ENCODE measurements at places on chromosomes 4 and X.
A peak's percentile ranks its signal among the peaks of the same experiment; 100 is the strongest.

DNA sequence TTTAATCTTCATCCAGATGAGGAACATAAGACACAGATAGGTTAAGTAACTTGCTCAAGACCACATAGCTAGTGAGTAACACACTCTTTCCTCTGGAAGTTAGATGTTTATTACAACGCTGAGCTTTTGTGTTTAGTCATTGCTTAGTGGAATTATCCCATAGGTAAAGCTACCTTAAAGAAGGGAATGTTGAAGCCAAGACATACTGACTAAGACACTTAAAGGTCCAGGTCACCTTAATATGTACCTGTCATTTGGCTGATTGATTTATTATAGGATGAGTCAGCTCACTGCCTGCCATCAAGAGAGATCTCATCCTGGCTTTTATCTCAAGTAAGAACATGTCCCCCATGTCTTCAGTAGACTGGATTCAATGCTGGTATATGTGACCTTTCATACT lies 53.4 kb downstream of the KDR start:
- DNase-seq = no peak

DNA sequence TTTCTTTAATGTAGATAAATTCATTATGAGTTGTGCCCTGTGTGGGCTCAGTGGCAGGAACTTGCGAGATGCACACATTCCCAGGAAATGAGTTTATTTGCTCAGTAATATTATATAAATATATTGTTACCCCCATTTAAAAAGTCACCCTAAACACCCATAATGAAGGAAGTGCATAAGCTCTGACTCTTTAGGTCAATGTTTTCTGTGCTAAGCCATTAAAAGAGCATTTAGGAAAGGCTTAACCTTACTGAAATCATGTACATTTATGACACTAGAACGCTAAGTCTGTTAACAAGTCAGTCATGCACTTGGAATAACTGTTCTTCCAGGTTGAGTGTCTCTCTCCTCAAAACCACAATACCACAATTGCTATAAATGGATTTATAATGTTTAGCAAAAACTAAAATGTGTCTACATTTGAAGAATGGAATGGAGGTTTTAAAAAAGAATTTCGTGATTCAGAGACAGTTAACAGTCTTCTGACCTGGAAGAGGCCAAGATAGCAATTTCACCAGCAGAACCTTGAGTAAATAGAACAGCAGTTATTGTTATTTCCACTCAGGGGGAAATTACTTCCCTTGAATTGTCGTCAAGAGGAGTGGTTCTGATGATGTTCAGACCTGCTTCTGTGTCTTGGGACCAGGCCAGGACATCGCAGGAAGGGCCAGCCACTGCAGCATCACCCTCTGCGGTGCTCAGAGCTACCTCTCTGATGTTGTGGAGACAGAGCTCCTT lies 91.1 kb upstream of the VEGFC start:
- no peak for DNase-seq

- no peak for DNase-seq
Observed at GRCh38 chr4:8817096-8817812, 54.4 kb downstream of the HMX1 start.

DNA sequence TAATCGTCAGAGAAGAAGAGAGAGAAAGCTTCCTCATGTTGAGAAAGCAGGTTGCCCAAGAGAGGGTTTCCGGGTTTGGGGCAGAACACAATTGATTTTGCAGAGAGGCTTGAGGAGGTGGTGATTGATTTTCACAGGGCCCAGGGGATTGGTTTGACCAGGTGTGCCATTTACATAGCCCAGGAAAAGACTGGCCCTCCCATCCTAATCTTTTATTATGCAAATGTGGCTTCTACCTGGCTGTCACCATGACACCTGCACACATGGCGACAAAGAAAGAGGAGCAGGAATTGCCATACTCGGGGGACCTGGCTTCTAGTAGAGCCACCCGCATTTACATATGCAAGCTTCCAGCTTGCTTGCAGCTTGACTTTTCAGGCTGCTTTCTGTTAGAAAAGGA lies 405.3 kb downstream of the PPP4R3C start:
- no peak for DNase-seq

GRCh38 chrX:964831-965416 lies 247.5 kb downstream of the CRLF2 start:
- no peak for DNase-seq

DNA sequence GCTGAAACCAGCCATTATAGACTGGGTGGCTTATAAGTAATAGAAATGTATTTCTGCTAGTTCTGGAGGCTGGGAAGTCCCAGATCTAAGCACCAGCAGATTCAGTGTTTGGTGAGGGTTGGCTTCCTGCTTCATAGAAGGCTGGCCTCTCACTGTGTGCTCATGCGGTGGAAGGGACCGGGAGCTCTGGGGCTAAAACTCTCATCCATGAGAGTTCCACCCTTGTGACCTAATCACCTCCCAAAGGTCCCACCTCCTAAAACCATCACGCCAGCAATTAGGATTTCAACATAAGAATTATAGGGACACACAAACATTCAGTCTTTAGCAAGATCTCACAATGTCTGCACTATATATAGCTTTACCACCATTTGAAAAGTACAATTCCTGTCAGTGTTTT lies 215.2 kb downstream of the CBR4 start:
- no peak for DNase-seq

DNA sequence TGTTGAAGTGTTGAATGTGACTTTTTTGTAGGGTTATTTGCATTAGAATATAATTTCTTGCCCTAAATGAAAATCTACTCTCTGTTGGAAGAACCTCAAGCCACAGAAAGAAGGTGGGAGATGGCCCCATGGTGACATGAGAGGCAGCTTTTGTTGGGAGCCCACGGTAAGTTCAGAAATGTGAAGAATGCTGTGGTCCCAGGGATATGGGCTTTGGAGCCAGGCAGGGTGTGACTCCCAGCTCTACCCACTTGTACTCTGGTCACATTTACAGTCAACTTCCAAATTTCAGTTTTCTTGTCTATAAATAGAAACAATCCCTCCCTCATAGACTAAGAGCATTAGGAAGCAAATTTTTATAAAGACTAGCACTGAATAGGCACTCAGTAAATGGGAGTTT lies 177.8 kb downstream of the RAB28 start:
- DNase-seq = no peak

DNA sequence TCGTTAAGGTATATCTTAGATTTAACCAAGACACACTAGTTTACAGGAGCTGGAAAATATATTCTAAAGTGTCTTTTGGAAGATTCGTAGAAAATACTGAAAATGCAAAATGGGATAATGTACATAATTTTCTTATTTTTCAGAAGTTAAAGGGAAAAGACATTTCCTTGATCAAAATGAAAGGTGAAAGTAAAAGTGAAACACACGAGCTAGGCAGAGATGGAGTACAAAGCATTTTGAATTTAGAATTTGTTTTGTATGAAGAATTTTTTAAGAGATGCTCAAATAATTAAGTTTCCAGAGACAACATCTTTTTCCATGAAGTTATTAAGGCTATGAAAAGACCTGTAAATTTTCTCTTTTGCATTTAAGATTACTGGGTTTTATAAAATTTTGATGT lies 2192.6 kb upstream of the AGA start:
- no peak for DNase-seq

DNA sequence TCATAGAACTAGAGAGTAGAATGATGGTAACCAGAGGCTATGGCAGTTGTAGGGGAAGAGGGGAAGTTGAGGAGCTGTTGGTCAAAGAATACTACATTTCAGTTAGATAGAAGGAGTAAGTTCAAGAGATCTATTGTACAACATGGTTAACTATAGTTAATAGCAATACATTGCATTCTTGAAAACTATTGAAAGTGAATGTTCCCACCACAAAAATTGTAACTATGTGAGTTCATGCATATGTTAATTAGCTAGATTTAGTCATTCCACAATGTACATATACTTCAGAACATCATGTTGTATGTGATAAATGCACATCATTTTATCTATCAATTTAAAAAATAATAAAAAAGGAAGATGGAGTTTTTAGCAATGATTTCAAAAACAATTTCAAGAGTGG lies 125.3 kb upstream of the IL15 start:
- no peak for DNase-seq

DNA sequence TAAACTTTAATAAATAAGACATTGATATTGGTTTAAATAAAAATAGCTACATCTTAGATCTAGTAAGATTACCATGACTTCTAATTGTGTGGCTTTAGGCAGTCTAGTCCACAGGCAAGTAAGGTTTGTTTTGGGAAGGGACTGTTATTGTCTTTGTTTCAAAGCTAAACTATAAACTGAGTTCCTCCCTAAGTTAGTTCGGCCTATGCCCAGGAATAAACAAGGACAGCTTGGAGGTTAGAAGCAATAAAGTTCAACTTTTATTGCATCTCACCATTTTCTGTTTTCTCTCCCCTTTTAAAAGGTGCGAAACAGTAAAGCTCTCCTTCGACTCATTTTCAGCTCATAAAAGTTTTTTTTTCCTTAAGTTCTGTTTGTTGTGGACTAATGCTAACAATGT lies 70.4 kb upstream of the S100G start:
- DNase-seq = no peak

GRCh38 chrX:153517423-153517822 lies at the start of gene ATP2B3:
ATP2B3 (plus strand) TSS chrX:153517642; CDS start chrX:153536248, 18,606 bp downstream.
- no peak for DNase-seq

DNA sequence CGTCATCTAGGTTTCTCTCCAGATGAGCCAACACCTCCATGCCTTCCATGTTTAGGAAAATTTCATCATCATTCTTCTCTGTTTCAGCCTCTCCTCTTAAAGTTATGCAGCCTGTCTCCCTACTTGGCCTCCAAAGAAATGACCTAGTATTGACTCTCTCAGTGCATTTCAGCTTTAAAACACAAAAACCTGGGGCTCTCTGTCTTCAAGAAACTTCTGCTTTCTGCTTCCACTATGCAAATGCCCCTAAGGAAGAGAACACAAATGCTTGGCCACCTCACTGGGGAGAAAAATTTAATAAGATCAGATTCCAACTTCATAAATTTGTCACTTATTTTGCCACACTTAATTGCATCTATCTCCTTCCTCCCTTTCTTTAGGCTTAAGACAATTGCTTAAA lies 93.3 kb downstream of the GPRIN3 start:
- DNase-seq = no peak

DNA sequence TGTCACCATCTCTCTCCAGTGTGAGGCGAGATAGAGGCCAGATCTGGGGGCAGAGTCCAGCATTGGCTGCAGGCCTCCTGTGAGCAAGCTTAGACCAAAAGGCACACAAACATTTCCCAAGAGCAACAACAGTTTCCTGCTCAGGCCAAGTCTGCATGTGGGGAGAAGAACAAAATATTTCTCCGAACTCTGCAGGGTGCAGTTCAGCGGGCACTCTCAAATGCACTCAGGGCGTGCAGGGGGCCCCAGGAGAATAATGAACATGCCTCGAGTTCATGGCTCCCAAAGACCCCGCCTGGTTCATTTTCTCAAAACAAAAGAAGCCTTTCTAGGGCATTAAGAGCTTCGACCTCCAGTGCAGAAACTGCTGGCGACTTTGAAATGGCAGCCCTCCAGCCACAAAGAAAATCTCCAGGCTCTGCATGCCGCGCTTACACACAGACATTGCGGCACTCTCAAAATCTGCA lies 57.8 kb upstream of the HELT start:
- peak; percentile 32 for DNase-seq

GRCh38 chr4:101027721-101028120 lies 319.6 kb downstream of the PPP3CA start:
- no peak for DNase-seq

GRCh38 chr4:52552778-52553177 lies 106.3 kb downstream of the USP46 start:
- DNase-seq = no peak

DNA sequence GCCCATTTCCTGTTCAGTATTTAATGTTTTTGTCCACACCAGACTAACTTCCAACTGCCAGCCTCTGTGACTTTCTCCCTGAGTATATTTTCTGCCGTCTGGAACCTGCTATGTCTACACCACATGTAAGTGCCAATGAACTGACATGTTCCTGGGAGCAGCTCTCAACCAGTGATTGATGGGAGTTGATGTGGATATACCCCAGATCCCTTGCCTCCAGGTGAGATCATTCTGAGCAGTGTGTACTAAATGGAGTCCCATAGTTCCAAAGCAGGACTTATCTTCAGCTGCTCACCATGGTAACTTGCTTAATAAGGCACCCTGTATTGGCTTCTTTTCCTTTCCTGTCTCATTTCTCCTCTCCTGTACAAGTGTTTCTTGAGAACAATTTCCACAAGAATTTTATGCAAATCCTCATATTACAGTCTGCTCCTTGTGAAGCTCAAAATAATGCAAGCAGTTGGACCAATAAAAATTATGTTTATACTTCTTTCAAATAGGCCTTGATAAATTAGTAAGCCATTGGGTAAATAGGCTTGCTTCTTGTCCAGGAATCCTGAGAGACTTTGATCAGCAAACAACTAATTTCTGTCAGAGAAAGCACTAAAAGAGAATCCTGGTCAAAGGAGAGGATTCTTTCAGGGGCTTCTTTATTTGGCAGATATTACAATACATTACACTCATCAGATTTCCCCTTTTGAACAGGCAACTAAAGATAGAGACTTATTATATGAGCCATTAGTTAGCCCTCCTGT lies 911.7 kb upstream of the NDST4 start:
- no peak for DNase-seq

- no peak for DNase-seq
Observed at GRCh38 chr4:79164907-79165610, 160.8 kb downstream of the NAA11 start.

- no peak for DNase-seq
Observed at GRCh38 chrX:25721564-25721963, 416.6 kb upstream of the MAGEB18 start.

- no peak for DNase-seq
Observed at GRCh38 chrX:53724872-53725271, 38.4 kb upstream of the HUWE1 start.

DNA sequence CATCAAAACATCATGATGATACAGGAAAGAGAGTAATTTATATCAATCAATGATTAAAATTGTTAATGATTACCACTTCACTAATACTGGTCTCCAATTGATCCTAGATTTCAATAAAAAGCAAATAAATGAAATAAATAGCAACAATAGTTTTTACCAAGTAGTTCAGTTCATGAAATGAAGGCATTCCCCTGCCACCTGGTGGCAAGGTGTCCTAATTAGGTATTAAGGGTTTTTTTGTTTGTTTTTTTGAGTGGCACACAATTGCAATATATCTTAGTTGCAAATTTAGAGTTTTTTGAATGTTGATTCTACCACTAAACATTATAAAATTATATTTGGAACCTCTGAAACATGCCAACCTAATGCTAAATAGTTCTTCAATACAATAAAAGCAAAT lies 157.4 kb upstream of the PDE5A start:
- no peak for DNase-seq

- DNase-seq = no peak
Observed at GRCh38 chrX:108439961-108440696, 491 bp downstream of the COL4A5 start.

GRCh38 chrX:19183761-19184477 lies 61.7 kb upstream of the ADGRG2 start:
- no peak for DNase-seq

- no peak for DNase-seq
Observed at GRCh38 chr4:97185233-97185632, 958.0 kb downstream of the STPG2 start.

- DNase-seq = no peak
Observed at GRCh38 chr4:28004520-28004919, 1143.9 kb downstream of the STIM2 start.

- DNase-seq = no peak
Observed at GRCh38 chr4:189845145-189845846, 95.4 kb upstream of the FRG1 start.

- DNase-seq = no peak
Observed at GRCh38 chr4:141348573-141348972, 127.9 kb downstream of the ZNF330 start.

All from HuH-7.5 (cell line).